Fibroblast of skin of left quadriceps (primary cell): ENCODE measurements at places on chromosomes 2 and 18.

DNA sequence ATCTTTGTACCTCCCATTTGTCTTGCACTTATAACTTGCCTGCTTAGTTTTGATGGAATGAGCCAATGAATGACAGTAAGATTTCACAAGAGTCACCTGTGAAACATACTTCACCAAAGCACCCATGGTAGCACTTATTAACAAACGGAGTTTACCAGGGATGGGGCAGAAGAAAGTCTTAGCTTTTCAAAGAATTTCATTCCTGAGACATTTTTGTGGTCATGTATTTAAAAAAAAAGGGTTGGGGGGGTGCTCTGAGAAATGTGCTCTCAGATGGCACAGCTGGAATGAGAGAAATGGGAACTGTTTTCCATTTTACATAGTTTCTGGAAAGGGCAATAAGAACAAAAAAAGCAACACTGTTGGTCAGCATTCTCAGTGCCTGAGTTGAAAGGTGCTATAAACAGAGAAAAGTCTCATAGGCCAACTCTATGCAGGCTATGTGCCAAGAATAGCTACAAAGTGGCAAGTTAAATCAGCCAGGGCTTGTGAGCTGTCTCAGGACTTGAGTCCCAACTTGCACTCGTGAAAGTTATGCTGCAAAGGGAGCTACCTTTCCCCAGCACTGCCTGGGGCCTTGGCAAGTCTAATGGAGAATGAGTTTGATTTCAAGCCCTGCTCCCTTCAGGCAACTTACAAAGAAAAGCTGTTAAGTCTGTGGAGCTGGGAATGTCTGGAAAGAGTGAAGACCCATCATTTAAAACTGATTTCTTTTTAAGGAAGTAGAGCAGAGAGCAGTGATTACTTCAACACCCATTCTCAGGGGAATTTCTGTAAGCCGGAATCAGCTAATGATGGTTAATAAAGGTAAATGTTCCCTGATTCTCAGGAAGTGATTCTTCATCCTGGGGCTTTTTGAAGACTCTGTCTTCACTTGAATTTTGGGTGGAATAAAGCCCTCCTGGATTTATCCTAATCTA, 170.6 kb downstream of the SLC8A1 start:
- DNase-seq = peak; percentile 44

- DNase-seq = no peak
Observed at GRCh38 chr2:70939001-70939838, 3.5 kb downstream of the ATP6V1B1 start.

GRCh38 chr2:157725846-157726245, 97.2 kb upstream of the ACVR1C start:
- DNase-seq = no peak

- no peak for DNase-seq
Observed at GRCh38 chr2:201172279-201172678, 10.7 kb upstream of the CASP10 start.

DNA sequence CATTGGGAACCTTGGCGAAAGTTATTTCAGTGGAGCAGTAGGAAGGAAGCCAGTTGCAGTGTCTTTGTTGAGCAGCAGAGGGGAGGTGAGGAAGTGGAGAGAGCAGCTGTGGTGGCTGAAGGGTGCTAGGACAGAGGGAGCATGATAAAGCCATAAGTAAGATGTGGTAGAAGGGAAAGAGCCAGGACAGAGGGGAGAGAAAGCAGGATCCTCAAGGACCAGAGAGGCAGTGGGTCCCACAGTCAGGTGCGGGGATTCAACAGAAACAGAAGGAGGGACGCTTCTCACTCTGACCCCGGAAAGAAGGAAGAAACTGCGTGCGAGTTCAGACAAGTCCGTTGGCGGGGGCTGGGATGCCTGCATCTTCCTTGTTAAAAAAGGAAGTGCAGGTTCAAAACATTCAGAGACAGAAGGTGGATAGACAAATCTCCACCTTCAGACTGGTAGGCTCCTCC, at the start of gene CXCR2:
Gene CXCR2 (plus strand): TSS at position 403 of the 455 bp plus-strand sequence. CDS start 8,774 bp downstream, outside the sequence.
- no peak for DNase-seq

DNA sequence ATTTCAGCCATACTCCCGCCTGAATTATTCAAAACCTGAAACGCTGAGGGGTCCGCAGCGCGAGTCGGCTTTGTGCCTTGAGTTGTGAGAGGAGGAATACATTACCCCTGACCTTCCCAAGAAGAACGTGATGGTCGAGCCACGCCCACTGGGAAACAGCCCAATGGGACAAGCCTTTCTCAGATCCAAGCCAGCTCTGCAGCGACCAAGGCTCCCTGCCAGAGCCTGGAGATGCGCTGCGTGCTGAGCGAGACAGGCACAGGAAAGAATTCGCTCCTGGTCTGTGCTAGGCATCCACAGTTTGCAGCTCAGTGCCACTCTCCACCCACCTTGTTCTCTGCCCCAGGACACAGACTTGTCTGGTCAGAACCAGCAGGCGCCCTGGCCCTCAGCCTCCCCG, 74.1 kb upstream of the GLI2 start:
- no peak for DNase-seq

DNA sequence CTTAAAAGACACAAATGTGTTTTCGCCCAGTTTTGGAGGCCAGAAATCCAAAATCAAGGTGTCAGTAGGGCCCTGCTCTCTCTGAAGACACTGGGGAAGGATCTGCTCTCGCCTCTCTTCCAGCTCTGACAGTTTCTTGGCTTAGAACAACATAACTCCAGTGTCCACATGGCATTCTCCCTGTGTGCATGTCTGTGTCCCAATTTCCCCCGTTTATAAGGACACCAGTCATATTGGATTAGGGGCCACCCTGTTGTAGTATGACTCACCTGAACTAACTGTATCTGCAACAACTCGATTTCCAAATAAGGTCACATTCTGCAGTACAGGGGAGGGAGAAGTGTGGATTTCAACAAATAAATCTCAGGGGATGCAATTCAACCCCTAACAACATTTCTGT, 263.2 kb downstream of the SS18 start:
- peak; percentile 44 for DNase-seq

GRCh38 chr2:85398426-85399182, 11.6 kb downstream of the CAPG start:
- no peak for DNase-seq

DNA sequence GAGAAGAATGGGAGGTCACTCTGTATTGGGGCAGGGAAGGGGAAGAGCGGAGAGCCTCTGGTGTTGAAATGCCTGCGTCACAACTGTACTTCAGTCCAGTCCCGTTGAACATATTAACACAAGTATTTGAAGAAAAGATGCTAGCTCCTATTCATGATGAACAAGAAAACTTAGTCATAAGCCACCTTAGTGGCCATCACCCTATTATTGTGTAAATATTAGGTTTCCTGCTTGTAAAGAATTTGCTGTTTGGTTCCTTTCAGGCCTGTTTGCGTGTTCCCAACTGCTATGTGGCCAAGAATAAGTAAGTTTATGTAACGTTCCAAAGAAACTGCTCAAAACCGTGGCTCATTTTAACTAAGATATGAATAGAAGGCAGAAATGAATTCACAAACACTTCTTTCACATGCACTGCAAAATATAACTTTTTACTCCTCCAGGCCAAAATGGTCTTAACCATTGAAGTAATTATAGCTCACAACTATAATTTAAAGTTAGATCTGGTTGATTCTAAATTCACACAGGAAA, 204.3 kb downstream of the ZNF385B start:
- DNase-seq = no peak

DNA sequence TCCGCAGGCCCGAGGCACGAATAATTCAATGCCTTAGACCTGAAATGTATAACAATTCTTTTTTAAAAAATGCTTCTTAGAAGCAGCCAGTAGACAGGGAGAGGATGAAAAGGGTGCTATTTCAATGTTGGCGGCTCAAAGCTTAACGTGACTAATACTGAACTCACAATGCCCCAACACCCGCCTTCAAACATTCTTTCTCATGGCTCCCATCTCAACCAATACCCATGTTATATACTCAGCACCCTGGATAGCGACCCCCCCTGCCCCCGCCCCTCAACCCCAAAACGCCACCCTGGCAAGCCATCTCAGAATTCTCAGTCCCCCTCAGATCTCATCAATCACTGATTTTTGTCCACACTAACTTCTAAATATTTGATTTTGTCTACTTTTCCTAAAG, 4.4 kb downstream of the FBXO41 start:
- DNase-seq = no peak

- no peak for DNase-seq
Observed at GRCh38 chr2:218981881-218982585, 3.0 kb downstream of the FEV start.

DNA sequence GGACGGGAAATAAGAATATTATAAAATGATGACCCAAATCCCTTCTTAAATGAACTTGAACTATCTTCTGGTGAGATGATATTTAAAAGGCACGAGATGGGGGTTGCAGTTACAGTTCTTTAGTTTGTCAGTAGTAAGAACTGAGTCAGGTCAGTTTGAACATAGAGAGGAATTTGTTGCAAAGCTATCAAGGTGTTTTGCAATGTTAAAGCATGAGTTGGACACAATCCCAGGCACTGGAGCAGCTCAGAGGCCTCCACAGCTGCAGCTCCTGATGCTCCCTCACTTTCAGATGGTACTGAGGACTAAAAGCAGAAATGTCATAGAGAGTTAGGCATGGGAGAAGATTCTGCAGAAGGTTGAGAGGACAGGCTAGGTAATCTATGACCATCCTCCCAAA, 236.0 kb downstream of the BCL2 start:
- no peak for DNase-seq

GRCh38 chr2:111185361-111186022, 64.8 kb downstream of the BCL2L11 start:
- no peak for DNase-seq
